Endodermal cell (in vitro differentiated cells): ENCODE measurements at places on chromosomes 6 and 20. TPM values are rescaled to one million over a fixed set of nuclear protein-coding genes. Genes with fewer than 3 reads are reported as not detected.

DNA sequence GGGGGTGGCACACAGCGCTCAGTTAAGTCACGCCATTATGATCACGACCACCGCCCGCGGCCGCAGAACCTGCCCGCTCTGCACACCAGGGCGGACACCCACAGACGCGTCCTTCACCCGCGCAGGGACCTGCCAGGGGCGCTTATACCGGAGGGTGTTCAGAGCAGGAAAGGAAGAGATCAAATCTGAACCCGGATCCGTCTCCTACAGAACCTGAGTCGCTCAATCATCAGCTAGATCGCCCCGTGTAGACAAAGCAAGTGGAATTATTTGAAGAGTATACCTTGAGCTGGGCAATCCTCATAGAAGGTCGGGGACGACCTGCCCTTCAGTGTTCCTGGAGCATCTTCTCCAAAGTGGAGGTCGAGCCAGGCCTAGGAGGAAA, 14.4 kb upstream of the ZNF217 start:
- H3K27ac ChIP-seq: no peak overlapping the region
- no peaks in the 10 kb centered on the region for H3K36me3 ChIP-seq
- H3K4me3 ChIP-seq: no peak overlapping the region
- no peaks in the 10 kb centered on the region for H3K27me3 ChIP-seq
- no peak for DNase-seq

The MEP1A gene
- not detected in 2 replicates for total RNA-seq

The BTN1A1 gene
- total RNA-seq: 0.11 TPM in 1 of 3 replicates, not detected in the others

GRCh38 chr6:108746836-108747575, 101.2 kb upstream of the ARMC2 start:
- peaks cover 17% of the 10 kb centered on the region for H3K27me3 ChIP-seq
- no peak overlapping the region for H3K27ac ChIP-seq
- DNase-seq: peak; percentile 27
- no peak overlapping the region for H3K4me3 ChIP-seq
- H3K36me3 ChIP-seq: no peaks in the 10 kb centered on the region
- H3K4me1 ChIP-seq: no peaks in the 10 kb centered on the region

- H3K27me3 ChIP-seq: no peaks in the 10 kb centered on the region
- peaks cover 10% of the 10 kb centered on the region for H3K4me1 ChIP-seq
- H3K4me3 ChIP-seq: no peak overlapping the region
- no peak overlapping the region for H3K27ac ChIP-seq
- H3K36me3 ChIP-seq: no peaks in the 10 kb centered on the region
Observed at GRCh38 chr20:33689973-33690372, 3.8 kb upstream of the E2F1 start.

DNA sequence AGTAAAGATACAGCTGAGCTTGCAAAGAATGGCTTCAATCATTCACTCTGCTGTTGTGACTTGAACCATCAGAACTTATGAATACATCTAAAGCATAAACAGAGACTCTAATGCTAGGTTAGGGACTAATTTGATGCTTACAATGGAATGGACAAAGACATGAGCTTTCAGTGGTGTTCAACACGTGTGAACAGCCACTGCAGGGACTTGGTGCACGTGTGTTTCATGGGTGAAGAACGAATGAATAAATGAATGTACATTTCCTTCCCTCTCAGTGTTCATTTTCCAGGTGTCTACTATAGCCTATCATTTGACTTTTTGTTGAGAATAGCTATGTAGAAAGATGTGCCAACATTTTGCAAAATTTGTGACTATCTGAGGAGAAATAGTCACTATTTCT, 98.3 kb downstream of the VIP start:
- no peaks in the 10 kb centered on the region for H3K4me1 ChIP-seq
- no peak overlapping the region for H3K27ac ChIP-seq
- no peak overlapping the region for H3K4me3 ChIP-seq
- H3K36me3 ChIP-seq: no peaks in the 10 kb centered on the region

DNA sequence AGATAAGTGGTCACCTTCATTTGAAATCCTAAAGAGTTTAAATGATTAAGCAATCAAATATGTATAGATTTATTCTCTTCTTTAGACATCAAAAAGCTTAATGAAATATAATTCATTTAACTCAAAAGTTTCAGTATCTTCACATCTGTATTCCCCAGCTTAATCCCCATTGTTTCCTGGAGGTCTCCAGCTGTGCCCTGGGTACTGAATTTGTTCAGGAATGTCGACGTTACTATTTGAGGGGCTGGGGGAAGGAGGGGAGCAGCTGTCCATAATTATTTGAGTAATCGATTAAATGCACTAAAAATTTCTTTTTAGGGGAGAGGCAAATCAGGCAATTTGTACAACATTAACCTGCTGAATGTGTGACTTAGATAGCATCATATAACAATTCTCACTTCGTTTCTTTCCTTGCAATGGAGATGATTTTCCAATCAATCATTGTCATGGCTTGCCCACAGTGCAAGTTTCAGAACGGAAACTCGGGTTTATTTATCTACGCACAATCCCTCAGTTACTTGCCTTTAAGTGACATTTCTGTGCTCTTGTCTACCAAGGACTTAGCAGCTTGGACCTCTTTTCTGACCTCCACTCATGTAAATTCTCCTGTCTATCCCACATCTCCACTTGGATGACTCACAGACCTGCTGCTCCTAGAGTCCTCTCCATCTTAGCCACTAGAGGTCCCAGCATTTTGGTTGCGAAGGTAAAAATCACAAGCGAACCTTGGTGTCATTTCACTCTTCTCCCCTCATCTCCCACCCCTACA, 3.9 kb downstream of the DOK5 start:
- peaks cover 7% of the 10 kb centered on the region for H3K4me1 ChIP-seq
- H3K27me3 ChIP-seq: peaks cover 21% of the 10 kb centered on the region
- H3K27ac ChIP-seq: no peak overlapping the region
- no peaks in the 10 kb centered on the region for H3K36me3 ChIP-seq
- peak; percentile 61 for DNase-seq

The LAMA4 gene
- total RNA-seq: 3.7 and 4.9 TPM in 2 replicates

The BACH2 gene
- total RNA-seq: 11.0 to 14.9 TPM (median 11.7 TPM) in 3 replicates

DNA sequence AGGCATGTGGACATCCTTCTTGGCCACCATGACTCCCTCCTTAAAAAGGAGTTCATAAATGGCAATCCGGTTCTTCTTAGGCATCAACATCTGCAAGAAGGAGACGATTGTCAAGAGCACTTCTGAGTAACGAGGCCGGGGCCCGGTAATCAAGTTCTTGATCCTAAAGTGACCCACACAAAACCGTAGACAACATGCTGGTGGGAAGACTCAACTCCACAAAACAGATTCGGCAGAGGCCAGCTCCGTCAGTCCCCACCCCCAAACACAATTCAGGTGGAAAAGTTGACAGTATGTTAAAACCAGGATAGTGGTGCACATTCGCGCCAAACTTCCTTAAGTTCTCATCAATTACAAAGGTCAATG, 754 bp downstream of the RPS10 start:
- peaks cover 52% of the 10 kb centered on the region for H3K36me3 ChIP-seq
- DNase-seq: no peak
- H3K4me1 ChIP-seq: no peaks in the 10 kb centered on the region
- no peaks in the 10 kb centered on the region for H3K27me3 ChIP-seq

DNA sequence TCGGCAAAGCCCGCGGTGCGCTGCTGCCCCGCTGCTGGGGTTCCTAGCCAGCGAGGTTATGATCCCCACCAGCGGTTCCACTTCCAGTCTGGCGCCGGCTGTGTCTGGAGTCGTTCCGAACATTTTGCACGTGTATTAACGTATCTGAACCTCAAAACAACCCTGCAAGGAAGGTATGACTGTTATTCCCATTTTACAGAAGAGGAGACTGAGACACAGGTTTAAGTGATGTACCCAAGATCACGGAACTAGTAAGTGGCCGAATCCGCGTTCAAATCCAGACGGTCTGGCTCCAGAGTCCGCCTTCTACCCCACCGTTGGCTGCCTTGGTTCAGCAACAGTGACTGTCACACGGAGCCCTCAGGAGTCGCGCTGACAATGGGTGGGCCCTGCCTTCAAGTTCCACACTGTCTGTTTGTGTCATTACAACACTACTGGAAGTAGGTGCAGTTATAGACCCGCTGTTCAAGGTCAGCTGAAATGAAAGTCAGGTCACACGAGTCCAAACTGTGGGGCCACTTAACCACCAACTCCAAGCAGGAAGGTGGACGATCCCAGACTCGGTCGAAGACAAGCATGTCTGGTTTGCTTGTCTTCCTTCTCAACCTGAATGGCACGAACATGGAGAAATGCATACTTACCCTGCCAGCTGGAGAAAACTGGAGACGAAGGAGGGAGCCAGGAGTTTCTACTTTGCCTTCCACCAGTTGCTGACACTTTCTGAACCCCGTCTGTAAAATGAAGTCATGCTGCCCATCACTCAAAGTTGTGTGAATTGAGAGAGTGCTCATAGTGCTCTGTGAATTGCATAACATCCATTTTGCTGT, 803 bp upstream of the SRXN1 start:
- H3K36me3 ChIP-seq: peaks cover 3% of the 10 kb centered on the region
- peaks cover 16% of the 10 kb centered on the region for H3K4me1 ChIP-seq
- H3K27ac ChIP-seq: no peak overlapping the region
- peak overlapping the region; percentile 78 for H3K4me3 ChIP-seq
- no peaks in the 10 kb centered on the region for H3K27me3 ChIP-seq

DNA sequence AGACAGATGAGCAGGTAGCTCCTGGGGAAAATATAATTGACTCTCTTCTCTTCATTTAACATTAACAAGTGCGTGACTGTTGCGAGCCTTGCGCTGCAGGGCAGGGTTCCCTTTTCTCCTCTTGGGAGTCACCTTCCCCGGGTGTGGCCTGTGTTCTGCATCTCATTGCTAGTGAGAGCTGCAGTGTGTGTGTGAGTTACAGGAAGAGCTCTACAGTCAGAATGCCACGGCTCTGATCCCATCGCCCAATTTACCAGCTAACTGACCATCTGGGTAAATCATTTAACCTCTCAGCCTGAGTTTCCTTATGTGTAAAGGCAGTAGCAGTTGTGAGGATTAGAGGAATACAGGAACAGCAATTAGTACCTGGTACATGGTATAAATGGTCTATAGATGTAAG, 106.8 kb upstream of the NUP153 start:
- H3K4me1 ChIP-seq: peaks cover 4% of the 10 kb centered on the region
- no peak overlapping the region for H3K4me3 ChIP-seq
- peaks cover 40% of the 10 kb centered on the region for H3K36me3 ChIP-seq
- no peaks in the 10 kb centered on the region for H3K27me3 ChIP-seq

The GABRR2 gene
- total RNA-seq: 0.15 and 0.18 TPM in 2 replicates

- peaks cover 23% of the 10 kb centered on the region for H3K27me3 ChIP-seq
- H3K4me1 ChIP-seq: peaks cover 3% of the 10 kb centered on the region
- no peak for DNase-seq
- H3K27ac ChIP-seq: no peak overlapping the region
Observed at GRCh38 chr20:10676518-10676917, 2.7 kb upstream of the JAG1 start.

DNA sequence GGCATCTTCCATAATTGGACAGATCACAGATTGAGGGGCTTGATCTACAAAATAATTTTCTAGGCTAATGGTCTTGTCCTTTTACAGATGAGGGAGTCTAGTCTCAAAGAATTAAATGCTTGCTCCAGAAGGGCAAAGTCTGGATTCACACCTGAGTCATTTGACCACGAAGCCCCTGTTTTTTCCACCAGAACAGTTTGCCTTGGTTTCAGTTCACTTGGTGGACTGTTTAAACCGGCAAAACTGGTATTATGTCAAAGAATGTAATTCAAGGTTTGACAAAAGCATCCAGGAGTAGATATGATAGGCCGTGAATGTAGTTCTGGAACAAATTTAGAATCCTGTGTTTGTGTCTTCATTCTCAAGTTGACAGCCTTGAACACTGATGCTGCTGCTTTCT, 3.3 kb downstream of the MYO6 start:
- no peaks in the 10 kb centered on the region for H3K4me1 ChIP-seq
- DNase-seq: no peak
- no peak overlapping the region for H3K4me3 ChIP-seq
- H3K27ac ChIP-seq: no peak overlapping the region
- peaks cover 7% of the 10 kb centered on the region for H3K36me3 ChIP-seq

- H3K27ac ChIP-seq: no peak overlapping the region
- H3K27me3 ChIP-seq: no peaks in the 10 kb centered on the region
- no peaks in the 10 kb centered on the region for H3K4me1 ChIP-seq
- no peak for DNase-seq
- H3K36me3 ChIP-seq: no peaks in the 10 kb centered on the region
Observed at GRCh38 chr20:14568225-14568624, 230.8 kb upstream of the FLRT3 start.

The PRICKLE4 gene
- 1.4 to 3.6 TPM (median 2.3 TPM) in 3 replicates for total RNA-seq

The ARMC12 gene
- total RNA-seq: 0.47 and 0.57 TPM in 2 replicates

DNA sequence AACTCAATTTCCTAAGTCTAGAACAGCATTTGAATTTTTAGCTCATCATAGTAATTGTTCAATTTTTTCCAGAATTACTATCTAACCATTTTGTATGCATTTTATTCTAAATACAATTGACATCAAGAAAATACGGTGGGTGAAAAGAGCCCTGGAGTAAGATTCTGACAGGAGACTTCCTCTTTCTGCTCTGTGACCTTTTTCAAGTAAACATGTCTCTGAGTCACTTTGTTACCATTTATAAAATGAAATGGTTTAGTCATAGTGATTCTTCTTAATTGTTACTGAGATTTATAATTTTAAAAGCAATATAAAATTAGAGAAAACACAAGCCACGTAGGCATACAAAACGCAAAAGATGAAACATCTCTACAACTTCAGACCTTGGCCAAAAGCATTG, 80.2 kb downstream of the PLCB1 start:
- DNase-seq: no peak
- H3K27ac ChIP-seq: no peak overlapping the region
- H3K4me1 ChIP-seq: peaks cover 6% of the 10 kb centered on the region
- H3K27me3 ChIP-seq: no peaks in the 10 kb centered on the region
- no peaks in the 10 kb centered on the region for H3K36me3 ChIP-seq
- no peak overlapping the region for H3K4me3 ChIP-seq

DNA sequence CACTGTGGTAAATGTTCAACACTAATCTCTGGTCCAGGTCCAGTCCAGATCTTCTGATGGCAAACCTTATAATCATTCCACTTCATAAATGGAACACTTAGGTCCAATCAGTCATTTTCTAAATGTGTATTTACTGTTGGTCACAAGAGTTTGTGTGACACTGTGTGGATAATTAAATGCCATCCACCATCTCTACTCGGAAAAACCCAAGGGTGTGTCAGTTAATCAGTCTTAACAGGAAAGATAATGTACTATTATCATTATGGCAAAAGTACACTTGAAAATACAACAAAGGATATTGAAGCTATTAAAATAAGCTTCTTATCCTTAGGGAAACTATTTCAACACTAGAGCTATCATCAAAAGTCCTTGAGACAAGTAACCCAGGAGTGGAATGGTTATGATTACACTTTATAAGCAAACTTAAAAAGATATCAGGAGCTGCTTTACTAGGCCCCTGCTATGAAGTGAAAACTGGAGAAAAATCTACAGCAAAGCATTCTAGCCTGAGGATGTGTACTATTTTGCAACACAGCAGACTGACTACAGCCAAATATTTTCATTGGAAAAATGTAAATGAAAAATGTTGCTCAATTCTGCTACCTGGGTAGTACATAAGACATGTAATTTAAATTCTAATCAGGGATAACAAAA, 227.9 kb downstream of the LAMA2 start:
- H3K27ac ChIP-seq: no peak overlapping the region
- no peaks in the 10 kb centered on the region for H3K27me3 ChIP-seq
- no peaks in the 10 kb centered on the region for H3K36me3 ChIP-seq

- no peak overlapping the region for H3K4me3 ChIP-seq
- H3K4me1 ChIP-seq: no peaks in the 10 kb centered on the region
- no peak for DNase-seq
- no peak overlapping the region for H3K27ac ChIP-seq
- H3K27me3 ChIP-seq: peaks cover 93% of the 10 kb centered on the region
Observed at GRCh38 chr20:25064561-25065071, 6.7 kb upstream of the ACSS1 start.
